ENCODE measurements at places on chromosomes 6 and 20. TPM values are rescaled to one million over a fixed set of nuclear protein-coding genes. Genes with fewer than 3 reads are reported as not detected.

PM20D2 gene
- total RNA-seq, result 10.4 TPM

PNPLA1 gene
- not detected for total RNA-seq

GRM1 gene
- 0.07 TPM for total RNA-seq

MOCS3 gene
- 6.3 TPM for total RNA-seq

ZNF831 gene
- not detected for total RNA-seq

RAB32 gene
- 75.7 TPM for total RNA-seq

DNA sequence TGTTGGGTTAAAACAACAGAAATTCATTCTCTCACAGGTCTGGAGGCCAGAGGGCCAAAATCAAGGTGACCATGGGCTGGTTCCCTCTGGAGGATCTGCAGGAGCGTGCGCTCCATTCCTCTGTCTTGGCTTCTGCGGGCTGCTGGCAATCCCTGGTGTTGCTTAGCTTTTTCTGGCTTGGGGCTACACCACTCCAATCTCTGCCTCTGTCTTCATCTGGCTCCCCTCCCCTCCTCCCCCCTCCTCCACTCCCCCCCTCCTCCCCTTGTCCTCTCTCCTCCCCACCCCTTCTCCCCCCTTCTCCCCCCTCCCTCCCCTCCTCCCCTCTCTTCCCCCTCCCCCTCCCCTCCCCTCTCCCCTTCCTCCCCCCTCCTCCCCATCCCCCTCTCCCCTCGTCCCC is 321.3 kb upstream of the ARID1B start:
- H3K36me3 ChIP-seq, result no peaks in the 10 kb centered on the region
- no peak overlapping the region for H3K27ac ChIP-seq
- H3K4me3 ChIP-seq, result no peak overlapping the region
- DNase-seq, result no peak
- H3K27me3 ChIP-seq, result no peaks in the 10 kb centered on the region
- no peaks in the 10 kb centered on the region for H3K4me1 ChIP-seq

- no peaks in the 10 kb centered on the region for H3K27me3 ChIP-seq
- H3K4me3 ChIP-seq, result no peak overlapping the region
- no peak for DNase-seq
- H3K27ac ChIP-seq, result no peak overlapping the region
- no peaks in the 10 kb centered on the region for H3K36me3 ChIP-seq
These were observed 51.3 kb upstream of the TRERF1 start for GRCh38 chr6:42502990-42503389.

DNA sequence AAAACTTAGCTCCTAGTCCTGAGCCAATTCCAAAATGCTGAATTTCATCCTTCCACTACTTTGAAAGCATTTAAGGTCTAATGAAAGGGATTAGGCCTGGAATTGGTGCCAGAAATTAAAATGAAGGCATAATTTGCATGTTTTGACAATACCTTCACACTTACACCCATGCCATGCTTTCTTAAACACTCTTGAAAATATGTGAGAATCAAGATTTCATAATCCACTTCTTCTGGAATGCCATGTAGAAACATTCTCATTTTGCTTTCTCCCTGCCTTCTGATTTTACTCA is 77.1 kb downstream of the ANKEF1 start:
- H3K4me3 ChIP-seq, result no peak overlapping the region
- no peak overlapping the region for H3K27ac ChIP-seq
- peaks cover 24% of the 10 kb centered on the region for H3K4me1 ChIP-seq
- H3K36me3 ChIP-seq, result no peaks in the 10 kb centered on the region
- DNase-seq, result no peak

- no peak overlapping the region for H3K4me3 ChIP-seq
- no peaks in the 10 kb centered on the region for H3K27me3 ChIP-seq
- H3K36me3 ChIP-seq, result peaks cover 4% of the 10 kb centered on the region
- no peak overlapping the region for H3K27ac ChIP-seq
These were observed 166.1 kb downstream of the TMEM242 start for GRCh38 chr6:157157258-157157657.

DNA sequence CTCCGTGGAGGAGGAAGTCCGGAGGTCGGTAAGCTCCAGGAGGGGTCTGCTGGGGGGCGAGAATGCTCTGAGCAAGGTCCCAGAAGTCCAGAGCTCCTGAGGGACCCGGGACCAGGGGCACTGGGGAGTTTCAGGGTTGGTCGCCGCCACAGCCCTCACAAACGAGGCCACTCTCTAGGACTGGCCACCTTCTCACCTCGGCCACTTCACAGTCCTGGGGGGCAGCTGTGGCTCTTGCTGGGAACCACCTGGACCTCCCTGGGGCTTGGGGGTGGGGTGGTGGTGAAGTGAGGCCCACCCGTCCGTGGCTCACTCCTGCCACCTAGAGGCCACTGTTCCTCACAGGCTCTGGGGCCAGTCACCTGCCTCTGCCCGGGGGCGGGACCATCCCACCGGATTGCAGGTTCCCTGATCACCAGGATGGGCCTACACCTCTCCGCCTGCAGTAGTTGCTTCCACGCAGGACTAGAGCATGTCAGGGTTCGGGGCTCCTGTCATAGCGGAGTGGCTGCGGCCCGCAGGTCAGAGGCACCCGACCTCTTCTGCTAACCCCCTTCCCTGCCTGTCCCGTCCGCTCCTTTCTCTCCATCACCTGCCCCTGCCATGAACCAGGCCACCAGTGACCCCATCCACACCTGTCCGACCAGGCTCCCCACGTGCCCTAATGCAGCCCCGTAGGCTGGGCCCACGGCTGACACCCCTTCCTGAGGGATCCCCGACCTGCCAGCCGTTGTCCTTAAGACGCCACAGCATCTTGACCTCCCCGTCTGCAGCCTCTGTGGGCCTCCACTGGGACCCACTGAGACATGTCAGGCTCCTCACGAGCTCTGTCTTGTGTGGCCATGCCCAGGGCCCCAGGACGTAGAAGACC is 5.1 kb upstream of the TCEA2 start:
- no peak for DNase-seq
- peaks cover 18% of the 10 kb centered on the region for H3K4me1 ChIP-seq
- no peak overlapping the region for H3K4me3 ChIP-seq
- no peak overlapping the region for H3K27ac ChIP-seq
- peaks cover 8% of the 10 kb centered on the region for H3K27me3 ChIP-seq

DNA sequence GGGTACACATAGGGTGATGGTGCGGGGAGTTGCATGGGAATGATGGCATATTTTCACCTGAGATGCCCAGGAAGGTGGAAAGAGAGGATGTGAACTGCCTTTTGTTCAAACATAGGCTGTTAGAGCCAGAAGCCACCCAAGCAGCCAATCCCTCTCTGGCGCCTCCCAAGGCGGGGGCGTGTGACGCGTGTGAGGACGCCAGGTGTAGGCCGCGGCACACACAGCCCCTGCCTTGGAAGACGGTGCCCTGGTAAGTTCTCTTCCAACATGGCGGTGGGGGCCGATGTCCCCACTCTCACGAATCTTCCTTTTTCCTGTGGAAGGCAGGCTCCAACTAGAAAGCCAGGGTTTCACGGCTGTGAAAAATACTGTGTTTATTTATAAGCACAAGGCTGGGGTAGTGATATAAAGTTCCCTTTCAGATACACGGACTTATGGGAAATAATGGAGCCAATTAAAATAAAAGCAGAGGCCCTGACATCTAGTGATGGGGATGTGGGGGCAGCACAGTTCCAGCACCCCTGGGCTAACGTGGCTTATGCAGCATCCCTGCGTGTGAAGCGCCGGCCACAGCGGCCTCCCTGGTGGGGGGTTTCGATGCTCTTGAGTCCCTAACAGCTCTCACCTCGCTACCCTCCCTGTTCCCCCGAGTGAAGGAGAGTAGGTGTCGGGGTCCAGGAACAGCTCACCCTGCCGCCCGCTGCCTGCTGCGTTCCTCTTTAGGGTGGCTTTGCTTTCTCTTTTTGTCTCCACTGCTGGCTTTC is 28.3 kb downstream of the CDH4 start:
- H3K27ac ChIP-seq, result no peak overlapping the region
- DNase-seq, result no peak
- no peak overlapping the region for H3K4me3 ChIP-seq
- no peaks in the 10 kb centered on the region for H3K27me3 ChIP-seq

DNA sequence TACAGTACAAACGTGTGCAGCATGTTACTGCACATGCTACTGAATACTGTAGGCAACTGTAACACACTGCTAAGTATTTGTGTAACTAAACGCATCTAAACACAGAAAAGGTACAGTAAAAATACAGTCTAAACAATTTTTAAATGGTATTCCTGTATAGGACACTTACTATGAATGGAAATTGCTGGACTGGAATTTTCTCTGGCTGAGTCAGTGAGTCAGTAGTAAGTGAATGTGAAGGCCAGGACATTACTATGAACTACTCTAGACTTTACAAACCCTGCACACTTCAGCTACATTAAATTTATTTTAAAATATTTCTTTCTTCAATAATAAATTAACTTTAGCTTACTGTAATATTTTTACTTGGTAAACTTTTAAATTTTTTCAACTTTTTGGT is 225.0 kb upstream of the TENT5A start:
- H3K4me3 ChIP-seq, result no peak overlapping the region
- no peak overlapping the region for H3K27ac ChIP-seq
- H3K4me1 ChIP-seq, result peaks cover 9% of the 10 kb centered on the region

DNA sequence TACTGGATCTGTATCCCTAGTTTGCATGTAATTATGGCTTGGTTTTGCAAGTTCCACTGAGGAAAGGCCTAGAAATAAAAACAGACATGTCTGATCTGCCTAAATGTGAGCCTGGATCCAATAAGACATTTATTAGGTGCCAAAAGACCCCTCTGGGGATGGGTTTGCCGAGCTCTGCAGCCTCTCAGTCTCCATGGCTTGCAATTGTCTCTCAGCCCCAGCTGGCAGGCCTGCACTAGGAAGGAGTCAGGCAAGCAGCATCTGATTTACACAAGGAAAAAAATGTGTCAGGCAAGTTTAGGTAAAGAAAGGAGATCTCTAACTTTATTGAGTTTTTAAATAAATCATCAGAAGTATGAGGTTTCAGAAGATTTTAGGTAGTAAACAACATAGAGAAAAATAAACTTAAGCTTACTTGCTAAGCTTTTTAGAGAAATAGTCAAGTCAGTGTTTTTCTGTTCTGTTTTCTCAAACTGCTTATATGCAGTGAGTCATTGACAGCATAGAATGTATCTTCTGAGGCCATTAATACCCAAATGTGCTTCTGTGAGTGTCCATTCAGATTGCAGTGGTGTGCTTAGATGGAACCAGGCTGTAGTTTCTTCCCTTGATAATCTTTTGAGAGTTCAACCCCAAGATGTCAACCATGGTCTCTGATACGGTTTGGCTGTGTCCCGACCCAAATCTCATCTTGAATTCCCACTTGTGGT is 121.0 kb downstream of the FHL5 start:
- no peaks in the 10 kb centered on the region for H3K4me1 ChIP-seq
- H3K27ac ChIP-seq, result no peak overlapping the region
- H3K4me3 ChIP-seq, result no peak overlapping the region
- no peaks in the 10 kb centered on the region for H3K27me3 ChIP-seq
- no peak for DNase-seq

- peaks cover 17% of the 10 kb centered on the region for H3K4me1 ChIP-seq
- H3K27me3 ChIP-seq, result no peaks in the 10 kb centered on the region
- no peaks in the 10 kb centered on the region for H3K36me3 ChIP-seq
- no peak for DNase-seq
- H3K27ac ChIP-seq, result peak overlapping the region; percentile 42
These were observed 5.9 kb upstream of the SULF2 start for GRCh38 chr20:47791084-47791599.

- no peak overlapping the region for H3K27ac ChIP-seq
- H3K4me1 ChIP-seq, result no peaks in the 10 kb centered on the region
- H3K27me3 ChIP-seq, result no peaks in the 10 kb centered on the region
- H3K36me3 ChIP-seq, result no peaks in the 10 kb centered on the region
- no peak overlapping the region for H3K4me3 ChIP-seq
These were observed 43.0 kb downstream of the CDKAL1 start for GRCh38 chr6:20577173-20577688.

DNA sequence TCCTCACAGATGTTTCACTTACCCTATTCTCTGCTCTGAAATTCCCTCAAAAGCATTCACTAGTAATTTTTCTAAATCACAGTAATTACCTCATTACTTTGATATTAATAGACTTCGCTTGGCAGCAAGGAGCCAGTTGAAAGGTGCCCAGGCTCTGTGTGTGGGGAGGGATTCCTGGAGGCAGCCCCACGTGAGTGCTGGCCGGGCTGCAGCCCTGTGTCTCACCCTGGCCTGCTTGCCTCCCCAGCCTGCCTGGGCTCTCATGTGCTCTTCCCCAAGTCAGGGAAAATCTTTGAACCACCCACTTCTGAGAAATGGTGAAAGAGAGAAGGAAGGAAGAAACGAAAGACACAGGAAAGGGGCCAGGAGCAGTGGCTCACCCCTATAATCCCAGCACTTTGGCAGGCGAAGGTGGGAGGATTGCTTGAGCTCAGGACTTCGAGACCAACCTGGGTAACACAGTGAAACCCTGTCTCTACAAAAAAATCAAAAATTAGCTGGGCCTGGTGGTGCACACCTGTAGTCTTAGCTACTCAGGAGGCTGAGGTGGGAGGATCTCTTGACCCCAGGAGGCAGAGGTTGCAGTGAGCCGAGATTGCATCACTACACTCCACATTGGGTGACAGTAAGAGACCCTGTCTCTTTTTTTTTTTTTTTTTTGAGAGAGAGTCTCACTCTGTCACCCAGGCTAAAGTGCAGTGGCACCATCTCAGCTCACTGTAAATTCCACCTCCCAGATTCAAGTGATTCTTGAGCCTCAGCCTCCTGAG is 20.0 kb upstream of the SNTA1 start:
- H3K4me3 ChIP-seq, result no peak overlapping the region
- no peaks in the 10 kb centered on the region for H3K36me3 ChIP-seq
- H3K27me3 ChIP-seq, result no peaks in the 10 kb centered on the region
- H3K27ac ChIP-seq, result no peak overlapping the region
- H3K4me1 ChIP-seq, result no peaks in the 10 kb centered on the region
- DNase-seq, result no peak

DNA sequence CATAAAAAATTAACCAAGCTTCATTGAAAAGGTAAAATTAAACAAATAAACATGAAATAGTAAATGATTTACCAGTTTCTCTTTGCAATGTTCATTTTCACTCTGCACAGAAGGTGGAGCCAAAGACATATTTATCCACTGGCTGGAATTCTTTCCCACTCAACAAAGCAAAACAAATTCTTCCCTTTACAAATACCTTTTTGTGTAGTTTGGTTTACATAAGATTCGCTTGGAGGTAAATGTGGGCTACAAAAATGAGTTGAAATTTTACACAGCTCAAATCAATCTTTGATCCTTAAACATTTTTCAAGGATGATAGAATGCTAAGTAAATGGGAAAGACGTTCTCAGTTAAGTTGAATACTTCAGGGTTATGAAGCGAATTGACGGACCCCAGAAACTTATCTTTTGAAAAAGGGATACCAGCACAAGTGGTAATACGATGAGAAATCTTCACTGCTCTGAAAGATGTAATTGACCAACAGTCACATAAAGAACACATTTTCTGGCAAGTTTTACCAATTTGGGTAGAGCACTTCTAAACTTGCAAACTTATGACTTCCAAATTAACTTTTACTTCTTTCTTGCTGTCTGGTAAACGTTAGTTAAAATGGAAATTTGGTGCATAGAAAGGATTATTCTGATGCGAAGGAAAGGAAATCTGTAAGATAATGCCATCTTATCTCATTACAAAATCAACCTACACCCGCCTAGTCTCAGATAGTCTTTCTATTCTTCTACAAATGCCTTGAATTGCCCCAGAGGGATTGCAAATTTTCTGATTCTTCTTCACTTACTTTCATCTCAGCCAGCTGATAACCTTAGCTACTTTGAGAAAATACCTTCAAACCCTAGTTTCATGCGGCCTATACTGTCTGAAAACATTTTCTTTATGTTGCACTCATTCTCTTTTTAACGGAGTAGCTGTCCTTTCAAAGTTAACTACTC is 4.7 kb upstream of the GJA1 start:
- no peak overlapping the region for H3K4me3 ChIP-seq
- no peak for DNase-seq
- H3K27me3 ChIP-seq, result no peaks in the 10 kb centered on the region
- no peaks in the 10 kb centered on the region for H3K36me3 ChIP-seq
